ENCODE measurements at places on chromosomes 5 and 9. TPM values are rescaled to one million over a fixed set of nuclear protein-coding genes. Genes with fewer than 3 reads are reported as not detected.

Gene AFAP1L1
- 9.5 TPM for total RNA-seq

Gene UBE2QL1
- not detected for total RNA-seq

DNA sequence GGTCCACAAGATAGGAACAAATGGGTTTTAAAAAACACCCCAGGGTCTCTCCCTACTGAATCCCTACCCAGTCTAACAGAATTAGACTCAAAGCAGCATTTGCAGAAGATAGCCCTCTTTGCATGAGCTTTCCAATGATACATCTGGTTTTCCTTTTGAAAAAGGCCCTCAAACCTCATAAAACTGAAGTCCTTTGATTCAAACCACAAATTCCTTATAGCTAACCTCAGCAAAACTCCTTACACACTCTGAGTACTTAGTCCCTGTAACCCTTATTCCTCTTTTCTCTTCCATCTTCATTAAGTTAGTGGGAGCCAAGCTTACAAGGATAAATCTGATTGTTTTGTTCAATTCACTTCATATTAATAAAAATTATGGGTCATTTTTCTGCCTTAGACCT is 90.5 kb upstream of the TNC start:
- H3K27me3 ChIP-seq, result no peaks in the 10 kb centered on the region
- no peaks in the 10 kb centered on the region for H3K36me3 ChIP-seq
- H3K4me1 ChIP-seq, result peaks cover 26% of the 10 kb centered on the region
- no peak overlapping the region for H3K27ac ChIP-seq
- no peak overlapping the region for H3K4me3 ChIP-seq

- H3K4me1 ChIP-seq, result peaks cover 8% of the 10 kb centered on the region
- H3K4me3 ChIP-seq, result peak overlapping the region; percentile 71
- DNase-seq, result peak; percentile 43
Measured at GRCh38 chr5:109690242-109690974, 681 bp downstream of the MAN2A1 start.

DNA sequence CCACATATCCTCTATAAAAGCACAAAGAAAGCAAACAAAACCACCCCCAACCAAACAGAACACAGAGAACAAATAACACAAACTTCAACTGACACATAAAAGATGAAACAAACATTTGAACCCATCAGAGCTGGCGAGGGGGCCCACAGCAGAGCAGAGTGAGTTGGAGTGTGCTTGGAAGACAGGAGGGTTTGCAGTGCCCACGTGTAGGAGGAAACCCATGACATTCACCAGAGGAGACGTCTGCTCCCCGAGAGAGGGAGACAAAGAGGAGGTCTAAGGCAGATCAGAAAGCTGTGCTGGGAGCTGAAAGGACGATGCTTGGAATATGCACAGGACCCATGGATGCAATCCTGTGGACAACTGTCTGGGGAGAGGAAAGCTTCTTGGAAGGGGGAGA is 27.0 kb downstream of the MRPL36 start:
- no peak overlapping the region for H3K27ac ChIP-seq
- H3K4me1 ChIP-seq, result no peaks in the 10 kb centered on the region
- no peak overlapping the region for H3K4me3 ChIP-seq
- no peaks in the 10 kb centered on the region for H3K36me3 ChIP-seq
- DNase-seq, result peak; percentile 51
- no peaks in the 10 kb centered on the region for H3K27me3 ChIP-seq

DNA sequence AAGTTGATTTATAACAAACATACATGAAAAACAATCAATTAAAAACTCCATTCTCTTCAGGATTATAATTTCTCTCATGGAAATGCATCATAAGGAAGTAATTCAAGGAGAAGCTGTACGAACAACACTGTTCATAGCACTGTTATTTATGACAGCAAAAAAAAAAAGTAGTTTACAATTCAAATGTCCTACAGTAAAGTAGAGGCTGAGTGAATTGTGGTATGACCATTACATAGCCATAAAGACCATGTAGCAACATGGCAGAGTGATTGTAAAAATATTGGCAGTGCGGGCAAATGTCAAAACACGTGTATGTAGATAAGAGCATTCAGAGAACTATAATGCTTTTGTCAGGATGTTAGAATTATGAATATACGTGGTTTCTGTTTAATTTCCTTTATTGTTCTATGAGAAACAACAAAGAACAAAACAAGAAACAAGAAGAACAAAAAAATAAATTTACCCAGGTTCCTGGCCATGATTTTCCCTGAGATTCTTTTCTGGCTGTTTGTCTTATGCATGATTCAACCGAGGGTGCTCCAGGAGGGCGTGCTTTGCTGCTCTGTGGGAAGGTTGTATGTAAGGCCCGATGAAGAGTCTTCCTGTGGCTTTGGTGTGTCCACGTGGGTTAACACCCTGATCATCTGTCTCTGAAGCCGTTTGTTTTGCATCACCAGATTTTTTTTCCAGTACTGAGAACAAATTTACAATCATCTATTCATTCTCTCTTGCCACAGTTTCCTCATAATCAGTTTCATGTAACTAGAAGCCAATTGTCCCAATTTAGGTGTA is 28.8 kb downstream of the GCNT4 start:
- no peaks in the 10 kb centered on the region for H3K36me3 ChIP-seq
- H3K4me1 ChIP-seq, result no peaks in the 10 kb centered on the region
- no peak overlapping the region for H3K4me3 ChIP-seq
- H3K27me3 ChIP-seq, result no peaks in the 10 kb centered on the region
- no peak overlapping the region for H3K27ac ChIP-seq

All from fibroblast of lung (primary cell).